Activated naive CD4-positive, alpha-beta T cell treated with Interleukin-2 at 50 U/mL for 16 hours (primary cell): ENCODE measurements at places on chromosomes 1 and 21.

DNA sequence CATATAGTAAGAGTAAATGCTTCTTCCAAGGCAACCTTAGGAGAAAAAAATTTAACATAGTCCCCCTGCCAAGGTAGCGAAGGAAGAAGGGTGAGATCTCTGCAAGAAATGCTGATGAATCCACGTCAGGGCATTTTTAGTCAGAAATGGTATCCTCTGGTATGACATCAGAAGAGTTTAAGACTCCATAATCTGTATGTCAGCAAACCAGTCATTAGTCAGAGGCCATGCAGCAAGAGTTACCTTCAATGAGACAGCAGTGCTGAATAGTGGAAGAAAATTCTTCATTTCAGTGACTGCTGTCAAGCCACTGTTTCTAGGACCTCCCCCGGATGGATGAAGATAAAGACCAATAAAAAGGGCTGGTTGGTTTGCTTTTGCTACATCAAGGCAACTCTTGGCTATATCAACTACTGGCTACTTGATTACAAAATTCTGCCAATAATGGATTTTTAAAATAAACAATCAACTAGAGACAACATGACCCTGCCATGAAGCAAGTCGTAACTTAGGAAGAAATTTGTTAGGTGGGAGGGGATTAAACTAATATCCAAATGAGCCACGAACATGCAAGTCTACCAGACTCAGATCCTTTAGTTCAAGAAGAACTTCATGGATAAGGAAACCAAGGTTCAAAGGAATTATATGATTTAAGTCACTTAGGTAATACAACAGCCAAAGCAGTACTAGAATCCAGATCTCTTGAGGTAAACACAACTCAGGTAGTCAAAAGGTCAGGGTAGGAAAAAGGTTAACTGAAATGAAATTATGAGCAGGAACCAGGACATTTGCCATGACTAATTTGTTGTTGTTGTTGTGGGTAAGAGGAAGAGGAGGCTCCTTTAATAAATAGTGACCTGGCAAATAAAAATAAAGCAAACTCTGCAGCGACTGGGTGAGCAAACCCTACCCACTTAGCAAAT, 25.6 kb upstream of the GUCA2A start:
- DNase-seq: no peak

GRCh38 chr21:33362044-33362555, 37.3 kb downstream of the IFNAR1 start:
- DNase-seq: peak; percentile 57

DNA sequence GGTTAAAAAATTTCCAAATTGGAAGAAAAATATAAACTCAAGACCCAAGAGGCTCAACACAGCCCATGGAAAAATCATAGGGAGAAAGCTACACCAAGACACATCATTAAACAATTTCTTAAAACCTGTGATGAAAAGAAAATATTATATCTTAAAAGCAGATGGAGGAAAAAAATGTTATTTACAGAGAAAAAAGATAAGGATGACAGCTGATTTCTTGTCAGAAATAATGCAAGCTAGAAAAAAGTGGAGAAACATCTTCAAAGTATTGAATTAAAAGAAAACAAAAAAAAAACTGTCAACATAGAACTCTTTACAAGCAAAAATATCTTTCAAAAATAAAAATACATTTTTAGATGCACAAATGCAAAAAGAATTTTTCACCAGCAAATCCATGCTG, 930.5 kb downstream of the ADGRL2 start:
- no peak for DNase-seq

DNA sequence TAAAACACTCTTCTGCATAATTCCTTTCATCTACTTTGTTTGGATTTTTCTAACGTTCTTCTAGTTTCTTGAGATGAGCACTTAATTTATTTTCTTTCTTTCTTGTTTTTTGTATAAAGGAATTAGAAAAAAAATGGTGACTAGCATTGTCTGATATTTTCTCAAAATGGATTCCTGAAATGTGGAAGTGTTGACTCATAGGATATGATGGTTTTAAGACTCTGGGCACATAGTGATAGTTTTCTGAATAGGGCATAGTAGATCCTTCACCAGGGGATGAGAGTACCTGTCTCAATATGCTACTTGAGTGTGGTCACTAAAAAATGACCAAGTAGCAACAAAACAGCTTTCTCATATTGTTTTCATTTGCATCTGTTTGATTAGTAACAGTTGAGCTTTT, 100.9 kb downstream of the PEX14 start:
- no peak for DNase-seq

DNA sequence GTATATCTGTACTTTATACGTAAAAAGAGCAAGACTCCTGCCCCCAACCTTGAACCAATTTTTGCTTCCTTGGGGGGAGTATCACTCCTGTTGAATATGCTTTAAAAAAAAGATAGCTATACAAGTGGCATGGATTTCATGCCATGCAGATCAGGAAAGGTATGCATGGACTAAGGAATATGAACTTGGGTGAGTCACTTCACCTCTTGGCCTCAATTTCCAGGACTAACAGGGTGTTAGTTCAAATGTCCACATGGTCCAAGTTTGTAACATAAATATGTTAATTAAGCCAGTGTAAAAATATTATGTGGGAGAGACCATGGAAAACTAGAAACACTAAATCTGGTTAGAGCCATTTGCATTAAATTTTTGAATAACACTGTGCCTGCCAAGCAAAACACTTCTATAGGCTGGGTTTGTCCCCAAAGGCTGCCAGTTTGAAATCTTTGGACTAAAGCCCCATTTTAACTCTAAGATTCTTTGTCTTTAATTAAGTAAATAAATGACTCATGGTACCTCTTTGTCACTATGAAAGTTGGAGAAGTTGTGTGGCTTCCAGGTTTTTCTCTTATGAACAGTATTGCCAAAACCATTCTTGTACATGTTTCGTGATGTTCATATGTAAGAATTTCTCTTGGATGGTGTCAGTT, 33.1 kb downstream of the FAM177B start:
- DNase-seq: no peak

GRCh38 chr1:16315437-16315836, 36.8 kb downstream of the FBXO42 start:
- DNase-seq: no peak

DNA sequence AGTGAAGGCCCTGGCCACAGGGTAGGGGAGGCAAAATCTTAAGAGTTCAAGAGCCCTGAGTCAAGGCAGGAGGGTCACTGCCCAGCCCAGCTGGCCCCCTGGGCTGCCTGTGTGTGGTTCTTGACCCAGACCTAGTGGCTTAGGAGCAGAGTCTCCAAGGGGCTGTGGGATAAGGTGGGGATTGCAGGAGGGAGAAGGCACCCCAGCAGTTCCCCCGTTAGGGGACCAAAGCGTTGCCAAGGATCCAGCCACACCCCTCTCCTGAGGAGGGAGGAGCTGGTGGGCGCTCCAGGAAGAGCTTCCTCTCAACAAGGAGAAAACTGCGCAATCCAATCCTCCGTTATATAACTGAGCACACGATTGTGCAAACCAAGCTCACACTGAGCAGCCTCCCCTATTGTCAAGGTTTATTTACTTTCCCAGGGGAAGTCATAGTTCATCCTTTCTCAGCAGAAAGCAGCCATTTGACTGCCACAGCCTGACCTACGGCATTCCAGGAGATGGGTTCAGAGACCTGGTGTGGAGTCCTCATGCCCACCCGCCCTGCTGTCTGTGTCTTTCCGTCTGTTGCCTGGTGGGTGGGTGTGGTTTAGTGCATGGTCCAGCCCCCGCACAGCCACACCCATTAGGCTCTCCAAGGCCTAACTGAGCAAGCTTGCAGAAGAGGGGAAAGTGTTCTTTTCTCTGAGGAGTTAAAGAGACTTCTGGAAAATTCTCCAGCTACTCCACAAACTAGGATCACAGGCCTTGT, 3.5 kb downstream of the EPHX1 start:
- DNase-seq: no peak

DNA sequence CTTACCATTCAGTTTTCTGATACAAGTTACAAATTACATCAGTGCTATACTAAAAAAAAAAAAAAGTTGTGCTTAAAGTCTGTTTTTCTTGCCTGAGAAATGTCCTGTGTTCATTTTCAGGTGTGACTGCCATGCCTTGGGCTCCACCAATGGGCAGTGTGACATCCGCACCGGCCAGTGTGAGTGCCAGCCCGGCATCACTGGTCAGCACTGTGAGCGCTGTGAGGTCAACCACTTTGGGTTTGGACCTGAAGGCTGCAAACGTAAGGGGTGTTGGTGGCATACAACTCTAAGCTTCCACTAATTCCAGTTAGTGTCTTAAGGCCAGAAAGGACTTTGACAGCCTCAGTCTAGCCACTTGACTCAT, 60.1 kb upstream of the LAMC2 start:
- DNase-seq: no peak

DNA sequence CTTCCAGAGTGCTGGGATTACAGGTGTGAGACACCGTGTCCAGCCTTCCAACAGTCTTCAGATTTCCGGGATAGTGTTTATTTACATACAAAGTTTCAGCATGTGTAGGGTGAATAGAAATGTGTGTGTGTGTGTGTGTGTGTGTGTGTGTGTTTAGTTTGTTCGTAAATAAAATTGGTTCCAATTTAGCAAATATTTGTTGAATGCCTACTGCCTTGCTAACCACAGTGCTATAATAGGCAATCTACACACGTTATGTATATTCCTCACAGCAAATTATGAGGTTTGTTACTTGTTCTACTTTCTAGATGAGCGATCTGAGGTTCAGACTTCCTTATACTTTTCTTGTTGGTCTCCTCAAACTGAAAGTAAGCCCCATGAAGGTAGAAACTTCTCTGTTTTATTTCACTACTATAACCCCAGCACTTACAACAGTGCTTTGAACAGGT, 32.8 kb upstream of the EPS15 start:
- no peak for DNase-seq

DNA sequence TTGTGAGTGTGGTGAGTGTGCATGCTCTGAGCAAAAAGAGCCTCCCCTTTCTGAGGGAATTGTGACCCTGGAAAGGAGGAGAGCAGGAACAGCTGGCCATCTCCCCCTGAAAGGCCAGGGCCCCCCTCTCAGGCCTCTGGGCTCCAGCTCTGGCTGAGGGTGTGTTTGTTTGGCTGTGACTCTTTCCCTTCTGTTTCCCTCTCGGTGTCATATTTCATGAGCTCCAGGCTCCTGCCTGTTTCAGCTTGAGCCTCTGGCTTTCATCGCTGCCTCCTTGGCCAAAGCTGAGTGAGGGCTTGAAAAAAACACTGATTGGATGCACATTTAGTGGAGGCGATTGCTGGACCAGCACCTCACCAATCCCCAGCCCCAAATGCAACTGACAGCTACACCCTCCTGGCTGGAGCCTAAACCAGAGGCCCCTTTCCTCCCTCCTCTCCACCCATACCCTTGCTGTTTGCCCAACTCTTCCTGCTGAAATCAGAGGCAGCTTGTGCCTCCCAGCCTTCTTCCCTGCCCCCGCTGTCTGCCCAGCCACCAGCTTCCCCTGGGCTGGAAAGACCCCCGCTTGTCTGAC, 64.1 kb downstream of the DDR2 start:
- DNase-seq: no peak

DNA sequence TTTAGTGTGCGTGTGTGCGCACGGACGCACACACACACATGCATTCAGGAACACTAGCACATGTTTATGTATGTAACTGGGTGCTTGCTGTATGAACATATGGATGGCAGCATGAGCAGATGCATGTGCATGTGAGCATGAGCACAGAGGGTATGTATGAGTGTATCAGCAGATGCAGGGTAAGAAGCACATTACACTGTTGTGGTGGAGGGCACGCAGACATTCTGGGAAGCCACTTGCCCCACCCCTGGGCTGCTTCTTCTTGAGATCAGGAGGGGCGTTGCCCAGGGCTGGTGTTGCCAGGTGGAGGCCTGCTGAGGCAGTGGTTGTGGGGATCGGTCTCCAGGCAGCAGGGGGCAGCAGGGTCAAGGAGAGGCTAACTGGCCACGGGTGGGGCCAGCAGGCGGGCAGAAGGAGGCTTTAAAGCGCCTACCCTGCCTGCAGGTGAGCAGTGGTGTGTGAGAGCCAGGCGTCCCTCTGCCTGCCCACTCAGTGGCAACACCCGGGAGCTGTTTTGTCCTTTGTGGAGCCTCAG, 3.9 kb upstream of the P3R3URF start:
- no peak for DNase-seq

DNA sequence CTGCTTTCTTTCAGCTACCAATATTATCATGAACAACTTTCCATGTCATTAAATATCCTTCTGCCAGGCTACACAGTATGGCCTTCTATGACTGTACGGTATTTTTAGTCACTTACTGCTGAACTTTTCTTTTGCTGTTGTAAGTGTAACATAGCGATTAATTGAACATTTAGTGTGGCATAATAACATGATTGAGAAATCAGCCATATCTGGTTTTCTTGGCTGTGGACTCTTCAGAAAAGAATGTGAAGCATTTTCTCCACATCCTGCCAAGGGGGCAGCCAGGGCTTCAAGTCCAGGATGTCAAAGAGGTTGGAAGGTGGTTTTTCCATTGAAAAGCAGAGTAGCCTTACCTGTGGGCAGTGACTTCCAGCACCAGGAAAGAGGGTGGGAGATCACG, 8.8 kb upstream of the AHCYL1 start:
- no peak for DNase-seq

- DNase-seq: no peak
These were observed 47.6 kb upstream of the ADARB1 start for GRCh38 chr21:45026826-45027225.

GRCh38 chr1:232435729-232436128, 194.2 kb downstream of the SIPA1L2 start:
- no peak for DNase-seq

GRCh38 chr21:41932191-41932575, 21.6 kb downstream of the C2CD2 start:
- no peak for DNase-seq

- no peak for DNase-seq
These were observed 29.6 kb upstream of the SLAMF9 start for GRCh38 chr1:159983681-159984080.

GRCh38 chr21:45014747-45015468, 59.5 kb upstream of the ADARB1 start:
- DNase-seq: no peak

- no peak for DNase-seq
These were observed 402.5 kb downstream of the PTPRC start for GRCh38 chr1:199041173-199041914.
